Peyer's patch (tissue), 4 donors: ENCODE measurements at places on chromosomes 5 and 9. TPM values are rescaled to one million over a fixed set of nuclear protein-coding genes. Genes with fewer than 3 reads are reported as not detected.

- DNase-seq = peak; percentile 85
These were observed at the start of gene BASP1 for GRCh38 chr5:17217493-17218352. BASP1 (plus strand) TSS chr5:17217631; CDS start chr5:17275217, 57,586 bp downstream.

GRCh38 chr9:110832926-110833325 is 164.3 kb downstream of the MUSK start:
- no peak for DNase-seq

KIF20A gene
- total RNA-seq = 3.1 TPM

DNA sequence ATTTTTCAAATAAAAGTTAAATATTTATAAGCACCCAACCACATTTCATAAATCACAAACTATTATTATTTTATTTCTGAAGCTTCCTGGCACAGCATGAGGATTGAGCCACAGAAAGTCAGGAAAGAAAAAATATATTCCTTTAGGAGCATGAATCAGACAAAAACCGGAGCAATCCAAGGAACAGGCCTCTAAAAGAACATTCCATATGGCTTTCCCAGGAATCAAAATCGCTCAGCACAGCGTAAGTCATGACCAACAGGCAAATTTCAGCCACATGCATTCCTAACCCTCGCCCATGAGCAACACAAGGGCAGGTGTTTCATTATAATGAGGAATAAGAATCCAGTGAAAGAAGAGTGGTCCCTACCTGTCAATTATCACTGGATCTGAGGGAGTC is 26.7 kb downstream of the EBF1 start:
- no peak for DNase-seq
